CD4-positive, alpha-beta T cell treated with Interleukin-1 beta for 1 hour (primary cell): ENCODE measurements at places on chromosomes 3 and 15.

- DNase-seq, result no peak
Observed at GRCh38 chr3:29319262-29319661, 38.4 kb downstream of the RBMS3 start.

DNA sequence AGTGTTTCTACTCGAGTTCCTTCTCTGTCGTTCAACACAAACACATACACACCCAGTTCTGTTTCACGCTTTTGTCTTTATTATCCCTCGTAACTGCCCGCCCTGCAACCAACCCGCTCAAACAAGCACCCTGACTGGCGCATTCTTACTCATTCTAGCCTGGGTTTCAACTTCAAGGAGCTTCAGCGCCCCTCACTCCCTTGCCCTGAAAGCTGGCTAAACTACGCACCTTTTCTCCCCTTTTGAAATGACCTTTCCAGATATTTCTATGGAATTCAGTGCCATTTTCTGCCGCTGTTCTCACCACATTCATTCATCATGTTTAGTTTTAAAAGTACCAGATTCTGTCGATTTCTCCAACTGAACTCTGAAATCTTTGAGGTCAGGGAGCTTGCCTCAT, 653 bp upstream of the MFSD1 start:
- DNase-seq, result no peak

DNA sequence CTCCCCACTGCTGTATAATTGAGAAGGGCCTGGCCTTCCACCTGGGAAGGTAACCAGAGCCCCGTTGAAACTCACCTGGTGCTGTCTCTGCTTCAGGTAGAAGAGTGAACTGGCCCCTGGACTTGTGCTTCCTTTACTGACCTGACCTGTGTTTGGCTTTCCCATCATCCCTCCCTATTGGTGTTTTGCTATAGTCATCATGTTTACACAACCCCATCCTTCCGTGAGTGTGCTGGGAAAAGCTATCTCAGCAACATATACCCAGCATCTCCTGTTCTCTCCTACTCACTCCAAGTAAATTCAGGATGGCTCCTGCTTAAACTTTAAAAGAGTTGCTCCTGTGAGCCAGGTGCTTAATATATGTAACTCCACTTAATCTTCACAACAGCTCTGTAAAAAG, 77.2 kb upstream of the TSC22D2 start:
- DNase-seq, result no peak

- DNase-seq, result no peak
Observed at GRCh38 chr15:97998307-97999071, 38.0 kb downstream of the ARRDC4 start.
